Activated naive CD4-positive, alpha-beta T cell treated with anti-CD3 and anti-CD28 coated beads, Interleukin-2, amount 50 U/mL, for 16 hours (primary cell): ENCODE measurements at places on chromosomes 16 and 17.

DNA sequence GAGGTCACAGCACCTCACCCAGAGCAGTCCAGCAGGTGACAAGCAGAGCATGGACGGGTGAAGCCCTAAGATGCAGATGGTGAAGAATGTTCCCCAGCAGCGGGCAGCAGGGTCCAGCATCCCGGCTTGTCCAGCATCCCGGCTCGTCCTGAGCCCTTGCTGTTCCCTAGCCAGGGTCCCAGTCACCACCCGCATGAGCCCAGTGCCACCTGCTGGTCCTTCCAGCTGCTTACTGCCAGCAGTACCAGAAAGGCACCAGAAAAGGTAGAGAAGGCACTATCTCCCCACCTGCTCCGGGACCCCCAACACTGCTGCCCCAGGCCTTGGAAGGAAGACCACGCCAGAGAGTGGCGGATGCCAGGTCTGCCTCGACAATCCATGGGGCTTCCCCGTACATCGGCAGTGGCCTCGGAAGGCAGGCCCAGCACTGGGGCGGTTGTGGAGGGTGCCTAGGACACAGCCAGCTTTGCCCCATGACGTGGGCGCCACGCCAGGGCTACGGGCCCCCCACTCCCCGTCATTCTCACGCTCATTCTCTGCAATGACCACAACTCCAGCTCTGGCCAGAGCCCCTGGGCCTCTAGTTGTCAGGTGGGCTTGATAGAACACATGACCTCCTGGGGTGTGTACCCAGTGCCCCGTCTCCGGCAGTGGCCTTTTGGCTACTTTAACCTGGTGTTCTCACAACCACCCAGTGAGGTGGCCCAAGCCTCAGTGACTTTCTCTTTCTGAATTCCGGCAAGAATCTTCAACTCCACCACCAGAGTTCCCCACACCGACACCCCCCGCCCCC lies 1.4 kb downstream of the CENPX start:
- peak; percentile 60 for DNase-seq

DNA sequence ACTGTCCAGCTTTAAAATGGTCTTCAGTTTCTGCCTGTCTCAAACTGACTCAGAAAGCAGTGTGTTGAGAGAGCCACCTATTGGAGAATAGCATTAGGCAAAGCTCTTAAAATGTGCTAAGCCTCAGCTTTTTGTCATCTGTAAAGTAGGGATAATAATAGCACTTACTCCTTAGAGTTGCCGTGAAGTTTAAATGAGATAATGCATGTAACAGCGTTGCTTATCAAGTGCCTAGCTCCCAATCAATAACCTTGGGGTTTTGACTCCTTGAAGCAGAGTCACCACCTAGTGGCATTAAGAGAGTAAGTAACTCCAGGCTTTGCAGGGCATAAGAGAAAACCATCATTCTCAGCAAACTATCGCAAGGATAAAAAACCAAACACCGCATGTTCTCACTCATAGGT lies 163.3 kb downstream of the HS3ST2 start:
- no peak for DNase-seq

DNA sequence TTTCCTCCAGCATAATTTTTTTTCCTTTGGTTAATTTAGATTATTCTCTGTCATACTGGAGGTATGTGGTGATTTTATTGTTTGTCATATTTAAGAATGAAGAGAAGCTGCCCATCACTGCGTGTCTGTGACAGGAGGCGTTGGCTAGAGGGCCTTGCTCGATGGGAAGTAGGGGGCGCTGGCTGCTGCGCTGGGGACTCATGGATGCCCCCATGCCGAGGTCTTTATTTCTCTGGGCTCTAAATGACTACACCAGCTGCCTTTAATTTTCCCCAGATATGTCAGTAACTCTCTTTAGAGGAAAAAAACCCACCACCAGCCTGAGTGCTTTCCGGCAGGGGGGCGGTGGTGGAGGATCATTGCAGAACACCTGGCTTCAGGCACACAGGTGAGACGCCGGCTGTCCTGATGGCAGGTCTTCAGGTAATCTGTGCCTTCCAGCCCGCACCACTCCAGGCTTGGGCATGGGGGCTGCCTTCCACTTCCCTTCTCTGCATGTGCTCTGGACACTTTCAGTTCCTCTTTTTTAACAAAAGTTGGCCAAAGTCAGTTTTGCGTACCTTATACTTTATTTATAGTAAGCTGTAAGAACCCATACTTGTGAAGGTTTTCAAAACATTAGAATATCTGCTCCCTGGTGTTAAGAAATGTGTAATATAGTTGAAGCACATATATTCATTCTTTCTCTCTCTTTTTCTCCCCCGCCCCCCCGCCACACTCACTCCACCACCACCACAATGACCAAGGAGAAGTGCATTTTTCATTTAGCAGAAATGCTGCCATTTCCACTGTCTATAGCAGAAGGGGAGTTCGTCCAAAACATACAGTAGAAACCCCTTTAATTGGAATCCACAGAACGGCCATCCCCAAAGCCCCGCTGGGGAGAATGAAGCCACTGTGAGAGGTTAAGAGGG lies 192.7 kb downstream of the RPTOR start:
- DNase-seq: no peak

DNA sequence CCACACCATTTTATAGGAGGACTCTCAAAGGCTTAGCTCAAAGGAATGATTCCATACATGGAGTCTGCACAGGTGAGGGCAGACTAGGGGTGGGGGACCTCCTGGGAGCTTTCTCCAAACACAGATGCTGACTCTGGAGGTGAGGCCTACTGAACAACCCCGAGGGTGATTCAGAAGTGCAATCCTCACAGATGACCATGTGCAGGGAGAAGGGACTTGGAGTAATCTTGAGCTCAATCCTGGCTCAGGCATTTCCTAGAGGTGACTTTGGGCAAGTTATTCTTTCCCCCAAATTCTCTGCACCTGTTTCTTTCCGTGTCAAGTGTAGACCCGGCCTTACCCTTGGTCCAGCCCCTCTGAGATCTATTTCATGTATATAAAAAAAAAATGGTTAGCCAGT lies 401.5 kb downstream of the SLC39A11 start:
- DNase-seq: no peak

DNA sequence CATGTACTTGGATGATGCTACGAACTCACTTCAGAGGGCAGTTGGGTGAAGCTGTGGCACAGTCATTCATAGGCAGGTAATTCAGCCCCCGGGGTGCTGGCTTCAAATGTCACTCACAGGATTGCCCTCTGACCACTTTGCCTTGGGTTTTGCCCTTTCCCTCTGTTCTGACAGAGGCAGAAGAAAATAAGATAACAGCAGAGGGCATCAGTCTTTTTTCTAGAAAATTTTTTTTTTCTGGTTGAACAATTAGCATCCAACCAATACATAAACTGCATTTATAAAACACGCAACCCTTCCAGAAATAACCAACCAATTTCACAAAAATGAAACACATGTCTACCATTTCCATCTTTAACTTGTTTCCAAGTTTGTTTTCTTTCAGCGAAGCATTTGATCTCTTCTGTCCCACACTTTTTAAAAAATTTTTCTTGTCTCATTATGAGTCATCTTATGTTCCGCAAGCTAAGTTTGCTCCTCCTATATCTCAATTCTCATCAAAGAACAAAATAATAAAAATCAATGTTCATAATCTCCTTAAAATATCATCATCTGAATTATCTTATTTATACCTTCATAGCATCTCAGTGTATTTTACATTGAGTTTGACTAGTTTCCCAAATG lies 15.6 kb downstream of the NACA2 start:
- no peak for DNase-seq

DNA sequence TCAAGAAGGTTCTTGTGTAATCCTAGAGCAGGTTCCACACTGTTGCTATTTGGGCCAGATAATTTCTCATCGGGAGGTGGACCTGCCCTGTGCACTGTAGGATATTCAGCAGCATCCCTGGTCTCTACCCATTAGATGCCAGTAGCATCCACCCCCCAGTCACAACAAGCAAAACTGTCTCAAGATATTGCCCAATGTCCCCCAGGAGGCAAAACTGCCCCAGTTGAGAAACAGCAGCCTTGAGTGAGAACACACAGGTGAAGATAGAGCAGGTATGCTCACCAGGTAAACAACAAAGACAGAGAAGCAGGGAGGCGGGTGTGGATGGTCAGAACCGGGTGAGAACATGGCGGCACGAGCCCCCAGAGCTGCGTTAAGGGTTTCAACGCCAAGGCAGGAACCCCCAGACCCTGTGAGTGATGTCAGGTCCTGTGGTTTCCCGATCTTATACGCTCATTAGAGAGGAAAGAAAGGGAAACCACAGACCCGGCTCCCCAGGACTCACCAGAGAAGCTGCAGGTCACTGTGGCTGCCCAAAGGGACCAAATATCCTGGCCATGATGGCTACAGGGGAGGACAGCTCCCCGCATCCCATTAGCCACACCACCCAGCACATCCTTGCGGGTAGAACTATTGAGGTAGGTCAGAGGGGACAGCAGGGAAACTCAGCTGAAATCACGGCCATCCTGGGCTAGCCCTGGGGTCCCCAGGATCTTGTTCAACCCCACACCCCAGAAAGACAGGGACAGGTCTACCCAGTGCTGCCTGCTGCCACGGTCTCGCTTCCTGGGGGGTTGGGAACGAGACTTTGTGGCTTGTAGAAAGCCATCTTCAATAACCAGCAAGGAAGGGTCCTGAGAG lies 21.2 kb downstream of the CDC42EP4 start:
- no peak for DNase-seq

GRCh38 chr17:61221597-61222471 lies 177.8 kb upstream of the TBX2 start:
- no peak for DNase-seq

- DNase-seq: no peak
These were observed 55.7 kb downstream of the CENPV start for GRCh38 chr17:16297367-16298139.

DNA sequence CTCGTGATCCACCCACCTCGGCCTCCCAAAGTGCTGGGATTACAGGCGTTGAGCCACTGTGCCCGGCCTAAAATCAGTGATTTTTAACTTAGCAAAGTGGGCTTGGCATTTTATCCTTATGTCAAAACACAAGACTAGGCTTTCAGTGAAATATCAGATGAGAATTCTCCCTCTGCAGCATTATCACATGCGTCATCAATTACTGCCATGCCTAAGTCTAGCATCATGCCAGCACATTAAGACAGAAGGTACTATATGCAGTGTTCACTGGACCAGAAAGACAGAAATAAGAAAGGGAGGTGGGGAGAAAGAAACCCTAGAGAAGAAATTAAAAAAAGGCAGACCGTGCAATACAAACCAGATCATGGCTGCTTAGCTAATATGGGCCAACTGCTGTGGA lies 29.8 kb downstream of the GPATCH8 start:
- no peak for DNase-seq

DNA sequence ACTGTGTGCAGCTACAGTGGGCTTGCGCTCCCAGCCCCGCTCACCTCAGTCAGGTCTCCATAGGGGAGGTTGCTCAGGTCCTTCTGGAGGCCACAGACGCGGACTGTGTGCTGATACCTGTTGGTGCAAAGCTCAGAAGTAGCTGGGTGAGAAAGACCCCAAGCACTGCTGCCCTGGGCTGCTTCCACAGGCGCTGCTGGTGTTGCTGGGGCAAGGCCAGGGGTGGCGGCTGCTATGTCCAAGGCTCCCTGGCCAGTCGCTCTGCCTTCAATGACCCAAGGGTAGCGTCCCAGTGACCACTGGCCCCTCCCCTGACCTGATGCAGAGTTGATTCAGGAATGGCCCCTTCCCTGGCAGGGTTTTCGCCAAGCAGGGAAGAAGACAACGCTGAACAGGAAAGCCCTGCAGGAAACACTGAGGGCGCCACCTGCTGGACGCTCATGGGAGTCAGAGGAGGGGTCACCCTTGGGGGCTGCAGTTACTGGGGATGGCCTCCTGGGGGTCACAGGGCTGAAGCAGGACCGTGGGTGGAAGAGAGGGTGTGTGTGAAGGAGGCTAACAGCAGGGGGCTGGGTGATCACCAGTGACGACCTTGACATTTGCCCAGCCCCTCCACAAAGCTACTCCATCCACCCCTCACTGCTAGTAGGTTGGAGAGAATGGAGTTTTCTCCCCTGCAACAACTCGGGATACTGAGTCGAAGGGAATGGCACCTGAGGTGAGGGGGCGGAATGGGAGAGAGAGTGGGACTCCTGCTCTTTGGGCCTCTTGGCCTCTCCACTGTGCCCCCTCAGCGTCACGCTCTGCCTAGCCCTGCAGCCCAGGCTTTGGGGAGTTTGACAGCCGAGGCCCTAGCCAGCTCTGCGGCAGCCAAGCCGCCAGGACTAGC lies 38.3 kb downstream of the ABCC12 start:
- peak; percentile 54 for DNase-seq

GRCh38 chr16:24838554-24839266 lies 7.1 kb upstream of the SLC5A11 start:
- no peak for DNase-seq

- no peak for DNase-seq
These were observed 228.8 kb downstream of the CEP112 start for GRCh38 chr17:65963179-65963578.

DNA sequence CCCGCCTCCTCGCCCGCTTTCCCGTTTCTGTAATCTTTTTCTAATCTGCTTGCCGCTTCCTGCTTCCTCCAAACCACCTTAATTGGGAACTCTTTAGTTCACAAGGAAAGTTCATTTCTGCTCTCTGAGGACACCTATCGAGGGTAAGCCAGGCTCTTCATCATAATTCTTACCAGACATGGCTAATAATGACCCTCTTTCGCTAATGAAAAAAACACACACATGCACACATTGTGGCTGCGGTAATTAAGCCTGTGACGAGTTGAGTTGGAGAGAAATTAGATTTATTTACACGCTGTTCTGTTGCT lies 100.6 kb downstream of the ZNF423 start:
- no peak for DNase-seq

DNA sequence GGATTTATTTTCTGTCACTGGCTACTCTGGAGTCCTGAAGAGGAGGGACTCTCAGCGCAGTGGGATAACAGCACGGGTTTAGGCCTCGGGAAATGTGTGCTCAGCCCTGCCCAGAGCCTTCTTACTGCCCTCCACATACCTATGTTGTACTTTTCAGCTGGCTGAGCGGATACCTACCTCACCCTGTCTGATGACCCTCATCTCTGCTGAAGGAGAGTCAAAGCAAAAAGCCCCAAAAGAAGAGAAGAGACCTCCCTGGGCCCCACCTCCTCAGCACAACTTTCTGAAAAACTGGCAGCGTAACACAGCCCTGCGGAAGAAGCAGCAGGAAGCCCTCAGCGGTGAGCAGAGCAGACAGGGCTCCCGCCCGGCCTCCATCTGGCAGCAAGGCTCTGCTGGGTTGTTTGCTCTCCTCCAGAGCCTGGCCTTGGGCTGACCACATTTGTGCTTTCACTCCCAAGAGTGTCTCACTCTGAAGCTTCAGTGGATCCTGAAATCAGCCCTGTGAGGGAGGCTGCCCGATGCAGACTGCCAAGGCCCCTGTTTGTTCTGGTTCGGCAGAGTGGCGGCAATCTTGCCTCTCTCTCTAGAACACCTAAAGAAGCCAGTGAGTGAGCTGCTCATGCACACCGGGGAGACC lies 10.3 kb downstream of the MYCBPAP start:
- DNase-seq: no peak

GRCh38 chr16:79074951-79075350 lies 525.6 kb downstream of the MAF start:
- no peak for DNase-seq
